NCI-H1048 (cell line): ENCODE measurements at places on chromosomes 7 and 10.

GRCh38 chr7:98755138-98755898 lies 114.5 kb downstream of the TMEM130 start:
- no peak for DNase-seq

DNA sequence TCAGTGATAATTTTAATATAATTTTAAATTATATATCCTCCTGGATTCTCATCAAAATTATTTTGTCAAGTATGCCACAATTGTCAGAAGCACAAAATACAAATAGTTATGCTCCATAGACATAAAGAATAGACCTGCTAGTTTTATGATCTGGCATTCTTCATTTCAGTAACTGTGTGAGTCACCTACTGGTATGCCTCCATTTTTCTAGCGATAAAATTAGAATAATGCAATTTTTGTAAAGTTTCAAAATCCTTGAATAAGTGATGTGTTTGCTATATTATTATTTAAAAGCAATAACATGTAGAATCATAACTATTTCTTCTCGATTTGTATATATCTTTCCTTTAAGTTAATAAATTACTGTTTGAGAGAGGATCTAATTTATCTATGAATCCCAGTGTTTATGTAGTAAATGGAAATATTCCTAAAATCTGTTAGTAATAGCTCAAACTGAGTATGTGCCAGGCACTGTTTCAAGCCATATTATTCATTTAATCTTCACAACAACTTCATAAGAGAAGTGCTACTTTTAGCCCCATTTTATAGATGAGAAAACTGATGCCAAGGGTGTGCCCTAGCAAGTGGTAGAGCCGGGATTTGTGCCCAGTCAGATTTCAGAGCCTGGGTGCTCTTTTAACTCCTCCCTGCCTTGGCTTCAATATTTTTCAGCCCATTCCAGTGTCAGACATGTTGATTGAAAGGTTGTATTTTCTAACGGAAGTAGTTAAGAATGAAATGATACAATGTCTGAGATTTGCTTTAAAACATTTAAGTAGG lies 38.4 kb downstream of the NET1 start:
- DNase-seq: no peak

- no peak for DNase-seq
Measured at GRCh38 chr7:13016592-13017332, 329.3 kb downstream of the ARL4A start.

DNA sequence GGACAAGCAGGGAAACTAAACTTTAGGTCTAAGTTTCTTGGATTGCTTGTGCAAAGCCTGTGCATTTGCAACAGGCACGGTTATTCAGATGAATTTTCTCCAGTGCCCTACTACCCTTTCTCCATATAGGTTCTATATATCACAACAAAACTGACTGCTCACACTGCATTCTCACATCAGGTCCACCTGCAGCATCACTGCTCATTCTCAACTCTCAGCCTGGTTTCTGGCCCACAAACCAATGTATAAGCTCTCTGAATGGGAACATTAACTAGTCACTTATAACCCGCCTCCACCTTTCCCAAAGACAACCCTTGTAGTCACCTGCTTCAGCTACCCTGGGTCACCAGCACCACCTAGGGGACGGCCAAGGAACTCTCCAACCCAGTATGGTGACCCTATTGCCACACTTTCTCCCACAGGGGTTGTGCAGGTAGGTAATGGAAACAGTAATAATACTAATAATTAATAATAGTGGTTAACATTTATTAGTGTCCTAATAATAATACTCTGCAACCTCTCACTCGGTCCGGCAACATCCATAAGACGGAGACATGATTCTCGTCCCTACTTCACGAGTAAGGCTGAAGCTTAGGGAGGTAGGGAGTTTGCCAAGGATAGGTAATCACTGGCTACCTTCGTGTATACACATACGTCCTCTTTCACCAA lies 97.3 kb downstream of the CLEC2L start:
- DNase-seq: no peak

GRCh38 chr10:69786791-69787190 lies 14.9 kb upstream of the COL13A1 start:
- no peak for DNase-seq

- DNase-seq: no peak
Measured at GRCh38 chr7:127189074-127189473, 63.7 kb downstream of the GRM8 start.

DNA sequence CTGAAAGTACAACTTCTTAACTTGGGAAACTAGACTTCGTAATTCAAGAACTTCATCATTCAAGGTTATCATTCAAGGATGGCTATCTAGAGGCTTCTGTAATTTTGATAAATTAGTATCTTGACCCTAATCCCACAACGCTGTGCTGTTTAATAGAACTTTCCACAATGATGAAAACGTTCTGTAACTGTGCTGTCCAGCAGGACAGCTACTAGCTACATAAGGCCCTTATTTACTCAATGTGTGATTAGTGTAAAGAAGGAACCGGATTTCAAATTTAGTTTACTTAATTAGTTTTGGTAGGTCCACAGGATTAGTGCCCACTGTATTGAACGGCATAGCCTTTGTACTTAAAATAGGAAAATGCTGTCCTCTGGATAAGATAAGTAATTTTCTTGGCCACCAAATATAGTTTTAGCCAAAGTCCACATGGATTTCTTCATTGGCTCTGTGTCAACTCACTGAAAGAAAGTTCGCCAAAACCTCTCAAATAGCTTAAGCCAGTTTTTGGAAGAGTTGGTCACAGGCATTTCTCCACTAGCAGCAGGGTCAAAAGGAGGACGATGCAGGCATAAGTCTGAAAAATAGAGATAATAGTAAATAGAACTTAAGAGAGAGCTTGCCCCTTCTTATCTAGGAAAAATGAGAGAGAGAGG lies 17.3 kb downstream of the DGKI start:
- no peak for DNase-seq

- DNase-seq: no peak
Measured at GRCh38 chr7:136142583-136142982, 165.4 kb upstream of the MTPN start.

DNA sequence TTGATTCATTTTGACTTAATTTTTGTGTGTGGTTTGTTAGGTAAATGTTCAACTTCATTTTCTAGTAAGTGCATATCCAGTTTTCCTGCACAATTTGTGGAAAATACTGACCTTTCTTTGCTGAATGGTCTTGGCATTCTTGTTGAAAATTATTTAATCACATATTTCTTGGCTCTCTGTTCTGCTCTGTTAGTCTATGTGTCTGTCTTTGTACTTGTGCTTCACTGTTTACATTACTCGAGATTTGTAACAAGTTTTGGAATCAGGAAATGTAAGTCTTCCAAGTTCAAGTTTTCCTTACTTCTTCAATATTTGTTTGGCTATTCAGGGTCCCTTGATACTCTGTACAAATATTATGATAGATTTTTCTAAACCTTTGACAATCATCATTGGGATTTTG lies 838.2 kb upstream of the POM121L12 start:
- no peak for DNase-seq

GRCh38 chr7:129686063-129686462 lies 74.5 kb downstream of the NRF1 start:
- DNase-seq: no peak

DNA sequence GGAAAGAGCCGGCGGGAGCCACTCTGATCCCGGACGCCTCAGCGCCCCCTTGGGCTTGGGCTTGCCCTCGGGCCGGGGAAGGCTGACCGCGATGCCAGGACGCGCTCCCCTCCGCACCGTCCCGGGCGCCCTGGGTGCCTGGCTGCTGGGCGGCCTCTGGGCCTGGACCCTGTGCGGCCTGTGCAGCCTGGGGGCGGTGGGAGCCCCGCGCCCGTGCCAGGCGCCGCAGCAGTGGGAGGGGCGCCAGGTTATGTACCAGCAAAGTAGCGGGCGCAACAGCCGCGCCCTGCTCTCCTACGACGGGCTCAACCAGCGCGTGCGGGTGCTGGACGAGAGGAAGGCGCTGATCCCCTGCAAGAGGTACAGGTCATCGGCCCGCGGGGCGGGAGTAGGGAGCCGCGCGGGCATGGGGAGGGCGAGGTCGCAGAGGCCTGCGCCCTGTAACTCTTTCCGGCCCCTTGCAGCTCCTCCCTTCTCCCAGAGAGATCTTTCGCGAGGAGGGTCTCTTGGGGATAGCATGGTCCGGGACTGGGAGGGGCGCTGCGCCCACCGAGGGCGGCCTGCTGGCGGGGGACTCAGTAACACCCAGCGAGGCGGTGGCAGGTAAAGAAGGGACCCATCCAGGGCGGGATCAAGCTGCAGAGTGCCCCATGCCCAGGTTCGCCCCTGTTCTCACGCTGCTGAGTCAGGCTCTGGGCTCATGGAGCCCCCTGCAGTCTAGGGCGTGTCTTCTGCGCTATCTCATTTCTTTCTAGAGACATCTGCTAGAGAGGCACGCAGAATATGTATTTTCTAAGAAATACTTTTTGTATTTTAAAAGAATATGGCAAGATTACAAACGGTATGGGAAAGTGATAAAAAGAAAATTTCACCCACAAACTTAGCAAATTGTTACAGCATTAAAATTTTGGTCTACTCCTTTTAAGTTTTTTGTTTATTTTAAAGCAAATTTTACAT lies 687 bp downstream of the EPDR1 start:
- peak; percentile 38 for DNase-seq
